ENCODE measurements at places on chromosomes 3 and 15.

DNA sequence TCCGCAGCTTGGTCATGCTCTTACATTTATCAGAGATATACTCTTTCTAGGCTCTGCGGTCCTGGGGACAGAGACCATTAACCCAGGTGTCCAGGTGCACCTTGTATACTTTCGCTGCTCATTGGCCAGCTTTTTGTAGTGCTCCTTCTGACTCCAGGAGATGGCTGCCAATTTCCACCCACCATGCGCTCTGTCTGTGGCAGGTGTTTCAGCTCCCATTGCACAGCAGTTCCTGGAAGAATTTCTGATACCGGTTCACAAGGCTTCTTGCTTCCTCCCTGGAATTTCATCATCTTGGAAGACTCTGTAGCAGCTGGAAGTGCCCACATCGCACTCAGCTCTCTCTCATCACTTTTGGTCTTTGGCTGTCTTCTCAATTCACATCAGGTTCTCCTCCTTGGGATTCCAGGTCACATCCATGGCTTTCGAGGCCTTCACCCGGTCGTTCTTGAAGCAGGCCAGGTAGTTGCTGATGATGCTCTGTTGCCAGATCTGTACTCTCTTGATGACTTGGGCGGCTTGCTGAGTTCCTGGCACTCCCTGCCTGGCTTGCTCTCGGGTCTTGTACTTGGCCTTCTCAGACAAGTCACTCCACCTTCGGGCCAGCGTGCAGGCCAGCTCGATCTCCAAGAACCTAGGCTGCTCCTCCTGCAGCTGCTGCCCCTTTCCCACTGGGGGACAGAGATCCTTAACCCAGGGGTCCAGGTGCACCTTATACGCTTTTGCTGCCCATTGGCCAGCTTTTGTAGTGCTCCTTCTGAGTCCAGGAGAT is 41.1 kb upstream of the ARL8B start:
- no peak for DNase-seq

DNA sequence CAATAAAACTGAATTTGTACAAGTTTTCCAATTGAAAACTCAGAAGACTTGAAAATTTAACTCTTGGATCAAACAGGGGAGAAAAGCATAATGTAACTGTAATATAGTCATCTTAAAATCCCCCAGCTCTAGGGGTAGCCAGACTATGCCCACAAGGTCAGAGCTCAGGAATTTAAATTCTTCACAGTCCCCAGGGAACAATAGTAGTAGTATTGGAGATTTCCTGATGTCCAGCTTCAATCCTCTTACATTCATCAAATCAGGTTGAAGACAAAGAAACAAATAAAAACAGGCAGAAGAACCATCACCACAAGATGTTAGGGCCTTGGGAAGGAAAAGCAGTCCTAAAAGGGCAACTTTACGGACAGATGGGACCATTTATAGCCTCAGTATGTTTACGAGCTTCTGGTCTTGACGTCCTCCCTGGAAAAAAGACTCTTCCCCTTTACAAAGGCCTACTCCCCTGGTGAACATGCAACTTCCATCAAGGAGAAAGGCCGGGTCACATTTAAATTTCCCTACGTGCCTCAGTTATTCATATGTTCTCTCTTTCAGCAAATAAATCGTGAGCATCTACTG is 96.8 kb downstream of the PLCH1 start:
- no peak for DNase-seq

- no peak for DNase-seq
Observed at GRCh38 chr3:51283421-51283820, 101.7 kb upstream of the MANF start.

DNA sequence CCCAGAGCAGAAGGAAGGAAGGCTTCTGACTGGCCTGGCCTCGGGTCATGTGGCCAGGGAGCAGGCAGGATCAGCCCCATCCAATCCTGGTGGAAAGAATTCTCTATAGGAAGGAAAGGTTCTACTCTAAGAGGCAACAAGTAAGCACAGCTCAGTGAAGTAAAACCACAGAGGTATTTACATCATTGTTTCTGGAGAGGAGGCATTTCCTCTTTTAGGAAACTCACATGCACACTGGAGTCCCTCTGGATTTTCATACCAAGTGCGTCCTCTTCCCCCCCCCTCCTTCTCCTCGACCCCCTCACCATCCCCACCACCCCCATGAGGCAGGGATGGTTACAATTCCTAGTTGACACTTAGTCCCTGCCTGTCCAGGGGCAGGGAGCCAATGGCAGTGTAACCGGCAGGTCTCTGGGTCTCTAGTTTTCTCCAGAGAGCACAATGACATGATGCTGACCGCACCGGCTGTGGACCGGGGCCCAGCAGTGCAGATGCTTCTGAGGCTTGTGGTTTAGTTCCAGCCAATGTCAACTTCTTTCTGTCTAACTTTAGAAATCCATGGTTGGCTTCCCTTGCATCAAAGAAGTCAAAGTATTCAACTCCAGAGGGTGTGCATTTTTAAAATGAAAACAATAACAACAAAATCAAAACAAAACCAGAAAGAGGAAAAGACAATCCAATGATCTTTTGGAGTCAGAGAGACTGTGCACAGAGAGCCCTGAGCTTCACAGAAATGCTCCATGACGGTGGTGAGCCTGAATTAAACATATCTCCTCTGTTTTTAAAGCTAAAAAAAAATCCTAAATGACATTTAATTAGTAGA is 230.3 kb upstream of the TLE3 start:
- DNase-seq: peak; percentile 42

DNA sequence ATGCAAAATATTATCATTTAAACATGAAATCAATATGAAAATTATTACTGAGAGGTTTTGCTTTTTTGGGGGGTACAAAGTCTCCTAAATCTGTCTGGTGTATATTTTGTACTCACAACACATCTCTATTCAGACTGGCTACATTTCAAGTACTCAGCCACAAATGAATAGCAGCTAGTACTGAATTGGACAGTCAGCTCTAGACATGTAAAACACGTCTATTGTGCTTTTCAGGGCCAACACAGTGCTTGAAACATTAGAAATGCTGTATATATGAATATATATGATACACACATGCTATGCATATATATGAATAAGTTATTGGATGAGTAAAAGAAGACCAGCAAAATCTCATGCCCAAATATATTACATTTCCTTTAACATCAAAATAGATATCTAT is 103.8 kb upstream of the CFAP20DC start:
- DNase-seq: no peak

DNA sequence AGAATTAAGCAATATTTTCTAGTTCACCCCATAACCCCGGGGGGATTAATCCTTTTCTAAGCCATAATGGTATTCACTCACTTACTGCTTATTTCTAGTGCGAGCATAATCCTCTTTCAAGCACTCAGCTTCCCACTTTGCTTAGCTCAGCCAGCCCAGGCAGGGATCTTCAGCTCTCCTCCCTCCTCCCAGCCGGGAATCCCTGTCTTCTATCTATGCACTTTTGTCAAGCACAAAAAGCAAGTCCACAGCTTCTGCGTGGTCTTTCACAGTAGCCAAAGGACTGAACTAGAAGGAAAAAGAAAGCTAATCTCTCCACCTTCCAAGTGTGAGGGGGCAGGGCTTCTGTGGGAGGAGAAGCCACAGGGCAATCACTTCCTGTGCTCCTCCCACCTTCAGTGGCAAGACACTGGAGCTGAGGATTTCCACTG is 62.8 kb downstream of the PEX5L start:
- peak; percentile 68 for DNase-seq

DNA sequence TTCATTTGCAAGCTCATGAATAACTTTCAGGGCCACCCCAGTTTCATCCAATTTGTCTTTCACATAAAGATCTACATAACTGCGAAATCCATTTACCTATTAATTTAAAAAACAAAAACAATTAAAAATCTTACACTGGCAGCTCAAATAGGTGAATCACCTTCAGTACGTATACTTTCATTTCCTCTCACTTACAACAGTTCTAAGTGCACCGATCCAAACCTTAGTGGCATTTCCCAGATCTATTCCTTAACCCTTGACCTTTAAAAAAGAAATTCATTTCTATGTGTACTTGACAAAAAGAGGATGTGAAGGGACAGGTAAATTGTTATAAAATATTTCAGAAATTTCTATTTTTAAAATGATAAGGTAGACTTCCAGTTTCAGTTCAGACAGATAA is 30.8 kb downstream of the TOP2B start:
- no peak for DNase-seq

DNA sequence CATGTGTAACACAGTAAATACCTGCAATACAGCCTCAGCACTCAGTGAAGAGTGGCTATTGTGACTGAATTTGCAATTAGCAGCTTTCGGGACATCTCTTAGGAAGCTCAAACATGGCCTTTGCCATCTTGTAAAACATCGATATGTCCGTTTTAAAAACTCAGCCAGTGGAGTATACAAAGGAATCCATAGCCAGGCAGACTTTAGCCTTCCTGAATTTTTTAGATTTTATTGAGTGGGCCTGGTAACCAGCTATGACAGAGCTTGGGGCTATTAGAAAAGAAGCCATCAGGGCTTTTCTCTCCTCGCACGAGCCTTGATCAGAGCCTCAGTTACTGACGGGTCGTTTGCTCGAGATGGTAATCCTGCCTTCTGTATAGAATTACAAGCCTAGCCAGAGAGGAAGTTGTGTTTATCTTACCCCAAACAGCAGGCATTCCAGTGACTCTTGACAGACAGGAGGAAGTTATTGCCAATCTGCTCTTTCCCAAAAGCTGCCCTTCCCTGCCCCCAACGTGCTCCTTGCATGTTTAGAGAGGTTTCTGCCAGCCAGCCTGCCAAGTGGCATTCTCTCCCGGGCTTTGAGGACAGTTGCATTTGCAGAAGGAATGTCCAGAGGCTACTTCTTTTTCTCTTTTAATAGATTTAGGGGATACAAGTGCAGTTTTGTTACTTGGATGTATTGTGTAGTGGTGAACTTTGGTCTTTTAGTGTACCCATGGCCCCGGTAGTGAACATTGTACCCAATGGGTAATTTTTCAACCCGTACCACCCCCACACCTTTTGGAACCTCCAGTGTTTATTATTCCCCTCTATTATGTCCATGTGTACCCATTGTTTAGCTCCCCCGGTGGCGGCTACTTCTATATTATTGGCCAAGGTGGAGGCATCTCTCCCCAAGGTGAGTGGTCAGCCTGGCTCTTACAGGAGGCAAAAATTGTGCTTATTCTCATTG is 40.6 kb downstream of the ITPR1 start:
- no peak for DNase-seq

GRCh38 chr3:44058868-44059203 is 182.8 kb upstream of the TOPAZ1 start:
- DNase-seq: no peak

DNA sequence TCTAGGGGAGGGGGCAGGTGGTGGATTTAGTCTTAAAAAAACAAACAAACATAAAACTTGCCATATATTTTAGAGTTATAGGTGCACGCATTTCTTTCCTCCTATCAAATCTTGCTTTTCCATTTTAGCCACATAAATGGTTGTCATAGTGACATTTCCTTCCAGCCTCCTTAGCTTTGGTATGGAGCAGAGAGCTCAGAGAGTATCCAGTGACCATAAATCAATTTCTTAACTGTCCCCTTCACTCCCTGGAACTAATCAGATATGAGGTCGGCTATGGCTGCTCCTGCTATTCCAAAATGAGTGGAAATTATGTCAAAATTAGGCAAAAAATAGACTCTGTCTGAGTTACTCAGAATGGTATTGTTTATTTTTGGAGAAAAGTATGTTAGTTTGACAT is 164.5 kb downstream of the EBLN2 start:
- DNase-seq: no peak

DNA sequence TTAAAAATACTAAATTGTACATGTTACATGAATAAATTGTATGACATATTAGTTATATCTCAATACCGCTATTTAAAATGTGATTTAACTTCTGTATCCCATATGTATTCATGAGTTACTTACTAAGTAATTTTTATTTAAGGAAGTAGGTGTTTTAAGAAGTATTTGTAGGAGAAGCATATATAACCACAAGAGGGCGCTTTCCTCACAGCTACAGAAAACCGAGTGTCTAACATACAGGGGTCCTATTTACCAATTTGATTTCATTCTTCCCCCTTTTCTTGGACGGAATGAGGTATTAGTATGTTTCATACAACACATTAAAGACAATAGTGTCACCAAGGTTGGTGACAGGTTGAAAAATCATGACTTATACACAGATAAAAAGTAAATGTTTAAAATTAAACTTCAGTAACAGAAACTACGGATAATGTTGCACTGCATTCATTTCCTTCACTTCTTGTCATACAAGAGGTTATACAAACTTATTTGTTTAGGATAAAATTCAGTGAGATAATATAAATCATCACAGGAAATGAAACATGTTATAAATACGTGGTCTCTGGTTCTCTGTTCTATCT is 253.6 kb downstream of the MAGI1 start:
- DNase-seq: peak; percentile 25

GRCh38 chr15:51096976-51097375 is 2.3 kb upstream of the TNFAIP8L3 start:
- DNase-seq: no peak

DNA sequence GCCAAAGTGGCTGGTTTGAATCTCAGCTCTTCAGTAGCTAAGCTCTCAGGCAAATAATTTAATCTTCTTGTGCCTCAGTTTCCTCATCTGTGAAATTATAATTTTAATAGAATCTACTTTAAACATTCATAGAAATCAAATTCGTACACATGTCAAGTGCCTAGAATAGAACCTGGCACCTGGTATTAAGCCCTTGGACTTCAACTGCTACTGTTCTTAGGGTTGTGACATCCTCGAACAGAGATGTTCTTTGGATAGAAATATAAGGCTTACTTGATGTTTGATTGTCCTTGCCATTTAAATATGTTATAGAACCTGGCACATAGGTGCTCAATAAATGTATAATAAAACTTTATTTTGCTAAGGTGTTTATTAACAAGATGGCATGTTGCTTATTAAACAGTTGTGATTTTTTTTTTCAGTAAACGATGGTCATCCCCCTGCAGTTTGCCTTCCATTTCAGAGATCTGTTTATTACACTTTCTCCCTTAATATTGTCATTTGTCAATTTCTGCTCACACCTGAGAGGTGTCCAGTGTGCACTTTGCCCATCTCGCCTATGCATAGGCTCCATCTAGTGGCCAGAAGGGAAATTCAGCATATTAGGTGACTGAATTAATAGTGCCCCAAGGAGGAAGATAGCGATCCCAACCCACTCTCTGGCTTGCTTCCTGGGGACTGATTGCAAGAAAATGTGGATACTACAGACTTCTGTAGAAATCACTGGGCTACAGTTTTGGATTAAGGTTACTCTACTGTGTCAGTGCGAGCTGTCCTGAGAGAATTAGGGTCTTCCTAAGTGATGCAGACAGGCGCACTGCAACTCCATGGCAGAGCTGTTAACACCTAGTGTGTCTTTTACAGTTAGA is 10.7 kb downstream of the IGF1R start:
- DNase-seq: peak; percentile 55

- no peak for DNase-seq
Observed at GRCh38 chr3:133077688-133078087, 39.5 kb downstream of the TMEM108 start.

DNA sequence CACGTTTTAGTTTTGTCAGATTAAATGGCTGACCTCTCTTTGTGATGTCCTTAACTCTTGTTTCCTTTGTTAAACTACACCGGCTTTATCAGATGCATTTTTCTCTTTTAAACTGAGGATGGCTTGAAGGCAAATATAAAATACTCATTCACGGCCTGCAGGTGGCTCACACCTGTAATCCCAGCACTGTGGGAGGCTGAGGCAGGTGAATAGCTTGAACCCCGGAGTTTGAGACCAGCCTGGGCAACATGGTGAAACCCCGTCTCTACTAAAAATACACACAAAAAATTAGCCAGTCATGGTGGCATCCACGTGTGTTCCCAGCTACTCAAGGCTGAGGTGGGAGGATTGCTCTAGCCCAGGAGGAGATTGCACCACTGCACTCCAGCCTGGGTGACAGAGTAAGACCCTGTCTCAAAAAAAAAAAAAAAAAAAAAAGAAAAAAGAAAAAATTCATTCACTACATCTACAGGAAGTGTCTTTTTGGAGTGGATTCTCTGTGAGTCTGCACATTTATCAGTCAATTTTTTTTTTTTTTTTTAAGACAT is 34.7 kb upstream of the SACM1L start:
- no peak for DNase-seq

Measured in Caki2 (cell line).